NCI-H2171 (cell line): ENCODE measurements at places on chromosomes 1 and 21.
A peak's percentile ranks its signal among the peaks of the same experiment; 100 is the strongest.

DNA sequence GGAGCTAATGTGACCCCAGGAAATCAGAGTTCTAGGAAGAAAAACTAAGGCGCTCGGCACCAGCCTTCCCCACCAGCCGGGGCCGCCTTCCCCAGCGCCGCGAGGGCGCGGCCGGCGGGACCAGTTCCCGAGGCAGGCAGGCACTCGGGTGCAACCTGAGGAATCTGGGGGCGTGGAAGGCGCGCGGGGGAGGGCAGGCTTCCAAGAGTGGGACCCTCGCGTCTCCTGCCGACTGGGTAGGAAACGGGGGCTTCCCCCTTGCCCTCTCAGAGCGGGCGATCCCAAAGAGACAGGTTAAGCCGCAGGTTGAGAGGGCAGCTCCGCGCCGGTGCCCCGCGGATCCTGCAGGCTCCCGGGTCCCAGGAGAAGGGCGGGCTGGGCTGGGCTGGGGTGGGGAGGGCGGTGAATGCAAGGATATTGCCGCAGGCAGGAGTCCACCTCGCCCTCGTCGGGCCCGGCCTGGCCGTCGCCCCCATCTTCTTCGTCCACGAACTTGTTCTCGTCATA, 431 bp downstream of the ARPC5 start:
- DNase-seq = no peak

GRCh38 chr1:115447672-115448071, 109.6 kb upstream of the NGF start:
- DNase-seq = no peak

DNA sequence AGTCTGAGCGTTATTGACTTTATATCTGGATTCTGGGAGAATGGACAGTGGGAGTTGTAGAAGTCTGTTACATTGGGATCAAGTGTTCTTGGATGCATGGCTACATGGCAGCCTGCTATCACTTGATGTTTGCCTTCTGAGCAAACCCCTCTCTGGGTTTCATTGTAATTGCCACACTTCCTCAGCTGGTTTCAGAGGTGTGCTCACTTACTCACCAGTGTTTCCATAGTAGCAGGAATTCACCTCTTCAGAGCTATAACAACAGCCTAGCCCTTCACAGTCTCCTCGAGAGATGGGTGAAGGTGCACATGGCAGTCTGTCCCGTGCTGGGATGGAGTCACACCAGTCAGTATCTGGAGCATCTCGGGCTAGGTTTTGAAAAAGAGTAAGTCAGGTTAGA, 2.6 kb downstream of the ZP4 start:
- no peak for DNase-seq

- no peak for DNase-seq
Observed at GRCh38 chr1:157390651-157391050, 161.7 kb downstream of the FCRL5 start.

GRCh38 chr1:218049641-218050040, 235.5 kb upstream of the RRP15 start:
- no peak for DNase-seq

DNA sequence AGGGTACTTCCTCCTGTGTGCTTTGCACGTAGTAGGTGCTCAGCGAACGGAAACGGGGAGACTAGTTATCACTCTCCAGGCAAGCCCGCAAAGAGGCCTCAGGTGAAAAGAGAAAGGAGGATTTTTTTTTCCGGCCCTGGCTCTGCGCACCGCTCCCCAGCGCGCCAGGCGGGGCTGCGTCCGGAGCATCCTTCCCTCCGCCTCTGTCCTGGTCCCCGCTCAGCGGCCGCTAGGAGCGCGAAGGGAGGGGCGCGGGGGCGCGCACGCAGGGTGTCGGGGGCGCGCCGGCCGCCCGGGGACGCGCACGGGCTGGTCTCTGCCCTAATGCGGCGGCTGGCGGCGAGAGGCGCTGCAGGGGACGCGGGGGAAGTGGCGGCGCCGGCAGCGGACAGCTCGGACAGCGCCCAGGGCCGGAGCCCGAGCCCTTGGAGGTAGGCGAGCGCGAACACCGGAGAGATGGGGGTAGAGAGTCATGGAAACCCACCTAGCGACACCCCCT, 42.3 kb upstream of the NFASC start:
- DNase-seq = peak; percentile 88

- no peak for DNase-seq
Observed at GRCh38 chr1:3219005-3219790, 150.2 kb downstream of the PRDM16 start.
